ENCODE measurements at places on chromosomes 2 and 18. TPM values are rescaled to one million over a fixed set of nuclear protein-coding genes. Genes with fewer than 3 reads are reported as not detected.

CEBPZOS gene
- total RNA-seq, result 41.7 TPM

FKBP1B gene
- 10.1 TPM for total RNA-seq

GPAT2 gene
- total RNA-seq, result not detected

NAGK gene
- 79.7 TPM for total RNA-seq

ICA1L gene
- total RNA-seq, result 2.5 TPM
